Mesothelial cell of epicardium (in vitro differentiated cells): ENCODE measurements at places on chromosomes 11 and 22. TPM values are rescaled to one million over a fixed set of nuclear protein-coding genes. Genes with fewer than 3 reads are reported as not detected.

DNA sequence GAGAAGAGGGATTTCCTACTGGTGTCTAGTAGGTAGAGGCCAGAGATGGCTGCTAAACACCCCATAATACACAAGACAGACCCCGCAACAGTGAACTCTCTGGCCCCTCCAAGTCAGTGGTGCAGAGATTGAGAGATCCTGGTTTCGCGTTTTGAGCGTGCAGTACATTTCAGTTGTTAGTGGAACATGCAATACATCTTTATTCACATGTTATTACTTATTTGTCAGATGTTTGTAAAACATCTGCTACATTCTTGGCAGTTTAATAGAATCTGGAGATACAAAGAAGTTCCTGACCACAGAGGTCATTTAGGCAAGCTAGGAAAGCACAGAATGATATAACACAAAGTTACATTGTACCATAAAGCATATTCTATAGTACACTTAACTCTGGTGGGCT is 41.5 kb downstream of the ST3GAL4 start:
- DNase-seq: no peak

GRCh38 chr11:26027887-26028286 is 304.0 kb upstream of the ANO3 start:
- no peak for DNase-seq

The AGBL2 gene
- 3.5 to 4.6 TPM (median 3.9 TPM) in 3 replicates for total RNA-seq

The BCO2 gene
- 38.2 to 43.4 TPM (median 38.9 TPM) in 3 replicates for total RNA-seq

The OR52I1 gene
- not detected in 3 replicates for total RNA-seq

DNA sequence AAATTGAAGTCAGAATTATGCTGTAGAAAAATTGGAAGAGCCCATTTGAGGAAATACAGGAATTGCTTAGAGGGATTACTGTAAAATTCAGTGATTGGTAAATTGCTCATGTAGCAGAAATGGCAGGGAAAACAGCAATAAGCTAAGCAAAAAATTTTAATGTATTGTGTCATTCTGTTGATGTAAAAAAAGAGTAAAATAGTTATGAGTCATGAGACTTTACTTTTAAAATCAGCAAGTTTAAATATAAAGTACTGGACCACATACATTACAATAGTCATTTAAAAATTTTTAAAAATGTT is 10.4 kb downstream of the PDHX start:
- no peak for DNase-seq

The MTNR1B gene
- total RNA-seq: not detected in 3 replicates

The COPB1 gene
- 108 to 116 TPM (median 112 TPM) in 3 replicates for total RNA-seq

DNA sequence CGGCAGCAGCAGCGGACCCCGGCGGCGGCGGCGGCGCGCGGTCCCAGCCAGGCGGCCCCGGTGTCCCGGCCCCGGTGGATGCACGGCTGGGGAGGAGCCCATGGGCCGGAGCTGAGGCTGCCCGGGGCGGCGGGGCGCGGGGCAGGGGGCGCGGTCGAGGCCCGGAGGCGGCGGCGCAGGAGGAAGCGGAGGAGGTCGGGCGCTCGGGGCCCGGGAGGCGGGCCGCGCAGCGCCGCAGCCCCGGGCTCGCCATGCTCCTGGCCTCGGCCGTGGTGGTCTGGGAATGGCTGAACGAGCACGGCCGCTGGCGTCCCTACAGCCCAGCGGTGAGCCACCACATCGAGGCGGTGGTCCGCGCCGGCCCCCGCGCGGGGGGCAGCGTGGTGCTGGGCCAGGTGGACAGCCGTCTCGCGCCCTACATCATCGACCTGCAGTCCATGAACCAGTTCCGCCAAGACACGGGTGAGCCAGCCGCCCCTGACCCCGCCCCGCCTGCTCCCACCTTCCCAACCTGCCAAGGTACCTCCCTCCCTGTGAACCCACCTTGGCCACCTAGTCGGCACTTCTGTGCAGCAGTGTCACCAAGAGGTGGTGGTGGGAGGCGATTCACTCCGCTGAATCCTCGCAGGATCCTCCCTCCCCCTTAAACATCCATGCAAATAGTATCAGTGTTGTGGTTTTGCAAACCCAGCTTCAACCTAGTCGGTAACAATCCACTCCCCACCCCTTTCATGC is 580 bp downstream of the DTX4 start:
- no peak for DNase-seq

- no peak for DNase-seq
Observed at GRCh38 chr11:35036639-35037038, 102.3 kb upstream of the CD44 start.

- no peak for DNase-seq
Observed at GRCh38 chr11:32188785-32189184, 97.9 kb downstream of the RCN1 start.

The HEPN1 gene
- total RNA-seq: not detected in 3 replicates

DNA sequence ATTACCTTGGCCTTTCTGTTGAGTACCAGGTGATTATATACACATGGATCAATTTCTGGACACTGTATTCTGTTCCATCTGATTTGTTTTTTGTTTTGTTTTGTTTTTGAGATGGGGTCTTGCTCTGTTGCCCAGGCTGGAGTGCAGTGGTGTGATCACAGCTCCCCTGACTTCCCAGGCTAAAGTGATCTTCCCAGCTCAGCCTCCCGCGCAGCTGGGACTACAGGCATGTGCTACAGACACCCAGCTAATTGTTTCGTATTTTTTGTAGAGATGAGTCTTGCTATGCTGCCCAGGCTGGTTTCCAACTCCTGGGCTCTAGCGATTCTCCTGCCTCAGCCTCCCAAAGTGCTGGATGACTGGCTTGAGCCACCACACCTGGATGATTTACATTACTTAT is 19.0 kb downstream of the TCIRG1 start:
- DNase-seq: no peak

The RAG2 gene
- total RNA-seq: not detected in 3 replicates

- no peak for DNase-seq
Observed at GRCh38 chr11:64724863-64725532, 2.0 kb upstream of the NRXN2 start.

GRCh38 chr11:71215425-71215965 is 36.9 kb downstream of the SHANK2 start:
- DNase-seq: no peak

DNA sequence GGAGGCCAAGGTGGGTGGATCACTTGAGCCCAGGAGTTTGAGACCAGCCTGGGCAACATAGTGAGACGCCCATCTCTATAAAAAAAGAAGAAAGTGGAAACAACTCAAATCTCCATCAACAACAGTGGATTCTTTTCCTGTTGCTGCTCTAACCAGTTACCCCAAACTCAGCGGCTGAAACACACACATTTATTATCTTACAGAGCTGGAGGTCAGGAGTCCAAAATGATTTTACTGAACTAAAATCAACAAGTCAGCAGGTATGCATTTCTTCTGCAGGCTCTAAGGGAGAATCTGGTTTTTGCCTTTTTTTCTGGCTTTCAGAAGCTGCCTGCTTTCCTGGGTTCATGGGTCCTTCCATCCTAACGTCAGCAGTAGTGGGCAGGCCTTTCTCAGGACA is 11.7 kb upstream of the GCAT start:
- DNase-seq: no peak

The PRRG4 gene
- 4.3 to 4.7 TPM (median 4.5 TPM) in 3 replicates for total RNA-seq

The APLNR gene
- 3.1 to 3.4 TPM (median 3.1 TPM) in 3 replicates for total RNA-seq

The CTSW gene
- not detected in 3 replicates for total RNA-seq

- no peak for DNase-seq
Observed at GRCh38 chr11:116527180-116527991, 245.4 kb downstream of the BUD13 start.

DNA sequence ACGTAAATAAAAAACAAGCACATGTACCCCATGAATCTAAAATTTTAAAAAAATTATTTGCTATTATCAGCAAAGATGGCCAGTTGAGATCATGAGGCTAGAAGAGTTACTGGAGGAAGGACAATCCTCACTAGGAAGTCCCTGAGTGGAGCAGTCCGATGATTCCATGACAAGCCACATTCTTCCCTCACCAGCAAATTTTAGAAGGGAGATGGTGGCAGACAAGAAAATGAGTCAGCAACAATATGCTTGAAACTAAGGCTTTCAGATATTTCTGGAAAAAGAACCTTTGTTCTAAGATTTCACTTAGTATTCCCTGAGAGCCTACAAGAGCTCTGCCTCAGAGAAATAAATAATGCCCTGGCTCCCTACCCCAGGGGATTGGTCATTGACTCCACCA is 34.9 kb downstream of the P4HA3 start:
- DNase-seq: no peak

The KDM4E gene
- not detected in 3 replicates for total RNA-seq
